ENCODE measurements at places on chromosomes 7 and 10.
A peak's percentile ranks its signal among the peaks of the same experiment; 100 is the strongest.

DNA sequence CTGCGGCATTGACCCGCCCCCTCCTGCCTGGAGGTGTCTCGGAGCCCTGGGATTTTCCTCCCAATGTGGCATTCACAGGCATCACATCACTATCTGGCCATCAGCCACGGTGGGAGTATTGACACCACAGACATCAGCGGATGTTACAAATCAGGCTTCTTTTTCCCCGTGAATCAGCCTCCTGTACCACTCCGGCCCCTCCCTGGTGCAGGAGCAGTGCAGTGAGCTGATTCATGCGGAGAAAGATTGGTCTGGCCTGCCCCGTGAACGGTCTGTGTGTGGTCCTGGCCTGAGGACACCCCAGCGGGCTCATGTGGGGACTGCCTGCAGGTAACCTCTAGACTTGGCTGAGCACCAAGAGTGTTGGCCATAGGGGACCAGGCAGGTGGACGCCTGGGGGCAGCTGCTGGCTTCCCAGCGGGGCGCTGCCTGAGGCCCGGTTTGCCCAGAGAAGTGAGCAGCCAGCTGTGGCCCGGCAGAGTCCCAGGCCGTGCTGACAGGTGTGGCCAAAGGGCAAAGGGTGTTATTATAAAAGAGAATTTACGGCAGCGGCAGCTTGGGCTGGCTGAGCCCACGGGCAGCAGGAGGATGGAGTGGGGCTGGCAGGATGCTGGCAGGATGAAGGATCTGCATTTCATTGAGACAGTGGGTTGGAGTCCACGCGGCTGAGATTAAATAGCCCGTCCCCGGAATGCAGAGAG is 32.1 kb upstream of the GNA12 start:
- DNase-seq: no peak

DNA sequence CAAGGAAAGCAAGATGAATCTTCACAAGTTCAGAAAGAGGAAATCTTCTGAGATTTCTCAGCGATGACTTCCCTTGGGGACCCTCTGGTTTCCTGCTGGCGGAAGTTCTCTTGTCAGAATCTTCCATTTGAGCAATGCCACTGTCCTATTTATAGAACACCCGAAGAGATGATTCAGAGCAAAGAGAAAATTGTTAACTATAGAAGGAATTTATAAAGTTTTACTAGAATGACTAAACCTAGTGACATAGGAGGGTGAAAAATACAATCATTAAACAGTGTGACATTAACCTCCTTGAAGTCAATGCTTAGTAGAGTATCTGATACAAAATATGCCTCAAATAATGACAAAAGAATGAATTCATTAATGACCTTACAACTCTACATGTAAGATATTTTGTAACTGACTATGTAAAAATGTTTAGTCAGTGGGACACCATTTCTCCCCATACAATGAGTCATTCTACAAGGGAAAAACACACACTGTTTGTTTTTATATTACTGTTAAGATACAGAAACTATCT is 206.5 kb upstream of the CNTNAP2 start:
- DNase-seq: peak; percentile 89

DNA sequence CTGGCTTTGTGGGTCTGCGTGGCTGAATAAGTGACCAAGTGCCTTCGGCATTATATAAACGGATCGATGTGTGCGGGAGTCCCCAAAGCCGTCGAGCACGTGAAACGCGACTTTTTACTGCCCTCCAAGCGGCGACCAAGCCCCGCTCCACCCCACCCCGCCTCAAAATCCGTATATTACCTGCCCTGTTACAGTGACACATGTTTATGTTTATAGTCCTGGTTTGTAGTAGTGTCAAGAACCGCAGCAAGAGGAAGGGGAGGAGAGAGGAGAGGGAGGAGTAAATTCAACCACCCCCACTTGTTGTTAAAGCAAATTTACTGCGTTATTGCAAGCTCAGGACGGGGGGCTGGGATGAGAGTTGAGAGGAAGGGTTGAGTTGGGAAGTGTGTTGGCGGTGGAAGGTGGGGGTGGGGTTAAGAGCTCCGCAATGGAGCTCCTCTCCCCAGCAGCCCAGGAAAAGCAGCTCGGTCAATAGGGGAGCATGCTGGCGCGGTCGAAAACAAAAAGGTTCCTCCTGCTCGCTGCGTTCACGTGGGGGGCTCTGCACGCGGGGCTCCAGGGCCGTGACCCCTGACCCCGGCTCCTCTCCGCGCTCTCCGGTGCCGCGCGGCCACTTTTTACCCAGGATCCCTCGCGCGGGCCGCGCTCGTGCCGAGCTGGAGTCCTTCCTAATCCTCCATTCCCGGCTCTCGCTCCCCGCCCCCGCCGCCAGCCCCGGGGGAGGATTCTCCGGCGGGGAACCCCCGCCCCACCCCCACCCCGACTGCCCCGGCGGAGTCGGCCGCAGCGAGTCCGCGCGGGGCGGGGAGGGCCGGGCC is at the start of gene SKIDA1:
Gene SKIDA1 (minus strand): TSS at position 316 of the 821 bp plus-strand sequence. CDS start 7,860 bp downstream, outside the sequence.
- peak; percentile 81 for DNase-seq

- no peak for DNase-seq
Observed at GRCh38 chr7:129769866-129770808, 158.6 kb downstream of the NRF1 start.

- no peak for DNase-seq
Observed at GRCh38 chr7:28749638-28750037, 208.5 kb downstream of the TRIL start.

DNA sequence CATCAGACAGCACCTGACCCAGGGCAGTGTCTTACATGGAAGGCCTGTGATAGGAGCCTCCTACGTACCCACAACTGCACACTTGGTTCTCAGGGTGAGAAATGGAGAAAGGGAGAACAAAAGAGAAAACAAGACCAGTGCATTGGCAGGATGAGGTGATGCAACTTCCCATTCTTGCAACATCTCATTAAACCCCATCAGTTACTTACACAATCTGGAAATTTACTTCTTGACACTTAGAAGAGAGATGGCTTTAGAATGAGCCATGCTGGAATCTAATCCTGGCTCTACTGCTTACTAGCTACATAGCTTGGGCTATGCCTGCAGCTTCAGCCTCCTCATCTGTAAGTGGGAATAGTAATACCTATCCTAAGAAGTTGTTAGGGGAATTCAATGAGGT is 391.7 kb downstream of the KCNMA1 start:
- DNase-seq: peak; percentile 95

- DNase-seq: no peak
Observed at GRCh38 chr10:14687340-14687739, 87.4 kb downstream of the FAM107B start.

DNA sequence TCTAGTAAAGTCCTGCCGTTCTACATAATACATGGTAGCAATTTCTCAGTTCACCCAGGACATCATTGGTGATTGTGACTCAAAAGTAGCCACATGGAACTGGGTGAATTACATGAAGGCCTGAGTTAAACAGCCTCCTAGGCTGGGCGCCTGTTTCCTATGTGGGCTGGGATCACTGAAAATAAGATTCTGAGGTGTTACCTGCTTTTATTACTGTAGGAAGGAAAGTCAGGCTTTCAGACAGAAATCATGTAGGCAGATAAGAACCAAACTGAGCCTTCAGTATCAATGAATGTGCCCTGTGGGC is 160.4 kb downstream of the CAMK1D start:
- DNase-seq: no peak

GRCh38 chr10:91598211-91598977 is 34.5 kb downstream of the PPP1R3C start:
- no peak for DNase-seq

DNA sequence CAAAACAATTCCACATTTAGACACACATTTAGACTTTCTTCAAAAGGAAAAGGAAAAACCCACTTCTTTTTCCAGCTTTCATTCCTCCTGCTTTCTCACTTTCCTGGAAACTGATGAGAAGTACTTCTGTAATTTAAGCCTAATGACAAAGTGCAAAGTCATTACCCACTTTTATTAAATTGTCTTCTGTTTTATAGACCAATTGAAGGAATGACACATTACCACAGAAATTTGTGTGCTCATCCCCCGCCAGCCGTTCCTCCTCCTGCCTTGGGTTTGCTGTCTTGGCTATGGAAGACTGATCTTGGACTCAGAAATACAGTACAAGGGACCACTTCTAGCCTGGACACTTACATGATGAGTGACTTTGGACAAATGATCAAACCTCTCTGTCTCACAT is 717.8 kb downstream of the SORCS3 start:
- no peak for DNase-seq

DNA sequence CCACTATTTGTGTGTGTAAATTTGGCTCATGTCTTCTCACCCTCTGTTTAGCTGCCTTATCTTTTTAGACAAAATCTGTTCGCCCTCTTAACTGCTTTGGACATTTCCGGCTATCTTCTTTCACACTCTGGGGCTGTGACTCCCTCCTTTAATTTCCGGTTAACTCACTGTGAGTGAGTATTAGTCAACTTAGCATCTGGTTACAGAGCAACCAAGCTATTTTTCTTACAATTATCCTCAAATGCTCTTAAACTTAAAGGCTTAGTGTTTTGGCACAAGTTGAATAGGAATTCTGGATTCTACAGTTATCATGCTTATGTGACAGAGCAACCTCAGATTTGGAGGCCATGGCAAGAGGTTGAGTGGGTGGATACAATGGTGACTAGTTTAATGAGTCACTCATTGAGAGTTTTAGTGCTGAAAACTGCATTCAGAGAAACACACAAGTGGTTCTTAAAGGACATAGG is 177.6 kb upstream of the SEMA3A start:
- peak; percentile 64 for DNase-seq

DNA sequence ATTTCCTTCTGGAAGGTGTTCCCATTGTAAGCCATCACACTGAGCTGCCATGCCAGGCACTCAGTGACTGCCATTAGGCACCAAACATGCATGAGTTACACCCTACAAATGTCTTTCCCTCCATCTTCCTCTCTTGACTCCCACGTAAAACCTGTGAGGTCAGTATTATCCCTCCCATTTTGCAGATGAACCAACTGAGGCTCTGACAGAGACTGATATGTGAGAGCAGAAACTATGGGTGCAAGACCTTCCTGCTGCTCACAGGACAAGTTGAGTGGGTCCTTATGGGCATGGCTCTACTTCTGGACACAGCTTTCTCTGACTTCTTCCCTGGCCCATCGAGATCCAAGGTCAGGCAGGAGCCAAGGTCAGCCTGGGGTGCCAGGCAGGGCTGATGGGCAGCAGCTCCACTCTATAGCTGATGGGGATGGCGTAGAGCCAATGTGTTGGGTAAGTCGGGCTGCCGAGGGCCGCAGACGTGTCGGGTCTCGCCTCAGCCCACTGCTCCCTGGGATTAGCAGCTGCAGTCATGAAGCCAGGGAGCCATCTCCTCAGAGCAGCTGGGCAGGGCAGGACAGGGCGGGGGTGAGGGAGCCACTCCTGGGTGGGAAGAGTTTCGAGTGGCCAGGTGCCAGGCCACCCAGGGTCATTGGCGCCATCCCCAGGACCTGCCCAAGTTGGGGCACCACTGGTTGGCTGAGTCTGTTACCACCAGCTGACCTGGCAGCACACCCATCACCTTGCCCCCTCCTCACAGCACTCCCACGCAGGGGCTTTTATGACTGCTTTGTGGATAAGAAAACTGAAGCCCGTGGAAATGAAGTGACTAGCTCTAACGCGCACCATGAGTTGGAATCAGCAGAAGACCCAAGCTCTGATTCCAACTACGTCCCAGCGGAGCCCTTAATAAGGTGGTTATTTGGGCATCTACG is 117.8 kb upstream of the ZMIZ1 start:
- DNase-seq: no peak

DNA sequence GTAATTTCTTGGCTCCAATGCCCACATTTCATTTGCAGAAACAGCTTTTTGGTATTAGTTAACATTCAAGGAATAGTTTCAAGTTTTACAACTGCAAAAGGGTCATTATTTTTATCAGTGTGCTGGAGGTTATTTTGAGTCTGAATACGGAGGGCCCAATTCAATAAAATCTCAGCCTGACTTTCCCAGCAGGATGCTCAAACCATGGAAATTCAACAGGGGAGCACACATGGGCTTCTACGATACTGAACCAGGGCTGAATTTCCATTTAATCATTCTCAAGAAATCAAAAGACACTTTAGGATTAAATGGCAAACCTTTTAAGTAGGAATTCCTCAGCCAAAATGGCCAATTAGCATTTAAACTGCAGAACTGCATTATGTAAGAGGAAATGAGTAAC is 700.9 kb upstream of the ANKRD30A start:
- DNase-seq: no peak

- DNase-seq: no peak
Observed at GRCh38 chr10:7794251-7795026, 6.5 kb downstream of the ATP5F1C start.

DNA sequence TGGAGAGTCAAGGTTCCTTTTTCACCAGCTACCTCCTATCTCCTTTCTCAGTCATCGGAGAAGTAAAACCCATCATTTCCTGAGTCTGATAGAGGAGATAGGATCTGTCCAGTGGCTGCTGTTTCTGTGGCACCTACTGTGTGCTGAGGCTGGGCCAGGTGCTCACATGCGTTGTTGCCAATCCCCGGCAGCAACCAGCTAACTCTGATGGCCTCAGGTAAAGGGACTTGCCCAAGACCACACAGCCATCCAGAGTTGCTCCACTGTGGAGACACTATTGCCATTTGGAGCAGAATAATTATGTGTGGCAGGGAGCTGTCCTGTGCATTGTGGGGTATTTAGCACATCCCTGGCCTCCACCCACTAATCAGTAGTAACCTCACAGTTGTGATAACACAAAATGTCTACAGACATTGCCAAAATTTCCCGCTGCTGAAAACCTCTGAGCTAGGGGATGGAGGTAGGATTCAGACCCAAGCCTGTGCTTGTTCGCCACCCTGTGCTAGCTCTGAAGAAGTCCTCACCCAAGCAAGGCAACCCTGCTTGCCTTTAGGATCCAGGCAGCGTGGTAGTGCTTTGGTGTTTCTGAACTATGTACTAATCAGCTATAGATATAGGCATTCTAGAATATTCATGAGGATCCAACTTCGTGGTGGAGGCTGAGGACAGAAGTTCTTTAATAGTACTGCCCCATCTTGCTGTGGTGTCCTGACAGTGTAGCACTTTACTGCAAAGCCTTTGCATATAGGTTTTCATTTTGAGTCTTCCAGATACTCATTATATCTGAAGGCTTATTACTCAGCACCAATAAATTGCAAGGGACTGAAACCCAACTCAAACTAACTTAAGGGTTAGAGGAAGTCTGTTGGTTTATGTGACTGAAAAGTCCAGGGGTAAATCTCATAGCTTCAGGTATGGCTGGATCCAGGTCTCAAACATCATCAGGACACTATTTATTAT is 164.6 kb downstream of the GRK5 start:
- no peak for DNase-seq

DNA sequence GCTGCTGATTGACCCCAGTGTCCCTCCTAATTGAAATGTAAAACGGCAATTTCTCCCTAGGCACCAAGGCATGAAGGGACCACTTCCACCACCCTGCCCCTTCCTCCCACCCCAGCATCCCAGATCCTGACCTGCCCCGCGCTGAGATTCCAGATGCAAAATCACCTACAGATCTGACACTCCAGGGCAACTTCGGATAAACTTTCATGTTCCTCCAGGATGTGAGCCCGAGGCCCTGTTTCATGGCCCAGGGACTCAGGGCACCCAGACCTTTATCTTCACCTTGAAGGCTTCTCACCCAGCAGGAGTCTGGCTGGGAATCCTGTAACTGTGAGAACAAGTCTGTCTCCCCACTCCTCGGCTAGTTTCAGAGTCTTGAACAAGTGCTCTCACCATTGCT is 361.8 kb downstream of the PLXNA4 start:
- no peak for DNase-seq

GRCh38 chr10:44387853-44388251 is 3.0 kb upstream of the CXCL12 start:
- no peak for DNase-seq

Measured in MV-4-11 (cell line).